Left hindlimb (tissue), 1 donor: ENCODE measurements at places on chromosomes 6 and 20.
A peak's percentile ranks its signal among the peaks of the same experiment; 100 is the strongest.

DNA sequence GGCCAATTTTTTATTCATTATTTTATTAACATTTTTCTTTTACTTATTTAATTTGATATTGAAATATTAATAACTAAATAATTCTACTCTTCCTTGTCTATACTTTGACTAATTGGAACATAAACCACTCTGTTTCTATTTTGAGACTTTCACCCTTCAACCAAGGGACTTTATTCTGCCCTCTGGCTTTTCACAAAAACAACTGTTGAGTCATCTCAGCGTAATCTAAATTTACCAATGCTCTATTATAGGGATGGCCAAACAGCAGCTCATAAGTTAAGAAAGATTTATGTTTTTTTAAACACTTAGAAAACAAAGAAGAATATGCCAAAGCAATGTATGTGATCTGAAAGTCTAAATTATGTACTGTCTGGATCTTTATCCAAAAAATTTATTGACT is 46.7 kb downstream of the DOP1A start:
- no peak for DNase-seq

DNA sequence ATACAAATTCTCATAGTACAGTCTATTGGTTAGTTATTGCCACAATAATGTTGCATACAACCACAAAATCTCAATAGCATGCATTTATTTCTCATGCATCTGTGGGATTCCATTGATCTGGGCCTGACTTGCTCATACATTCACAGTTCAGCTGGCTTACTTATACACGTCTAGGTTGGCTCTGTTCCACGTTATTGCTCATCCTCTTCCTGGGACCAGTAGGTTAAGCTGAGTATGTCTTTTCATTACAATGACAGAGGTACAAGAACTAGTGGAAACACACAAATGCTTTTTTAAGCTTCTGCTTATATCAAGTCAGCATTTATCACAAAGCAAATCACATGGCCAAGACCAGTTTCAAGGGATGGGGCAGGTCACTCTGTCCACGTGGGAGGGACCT is 485.3 kb upstream of the BTBD3 start:
- DNase-seq: no peak

DNA sequence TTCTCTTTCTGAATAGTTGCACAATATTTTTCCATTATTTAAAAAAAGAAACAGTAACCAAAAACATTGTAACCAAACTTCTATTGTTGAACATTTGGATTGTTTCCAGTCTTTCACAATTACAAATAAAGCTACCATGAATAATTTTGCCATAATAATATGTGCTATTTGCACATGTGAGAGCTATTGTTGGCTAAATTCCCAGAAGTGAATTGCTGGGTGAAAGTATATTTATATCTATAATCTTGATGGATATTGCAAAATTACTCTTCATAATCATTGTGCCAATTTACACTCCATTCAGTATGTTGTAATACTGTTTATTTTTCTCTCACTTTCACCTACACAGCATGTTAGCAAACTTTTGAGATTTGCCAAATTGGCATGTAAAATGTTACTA is 36.6 kb upstream of the SLC22A16 start:
- no peak for DNase-seq

- no peak for DNase-seq
Measured at GRCh38 chr20:38789503-38790199, 15.8 kb upstream of the PPP1R16B start.

DNA sequence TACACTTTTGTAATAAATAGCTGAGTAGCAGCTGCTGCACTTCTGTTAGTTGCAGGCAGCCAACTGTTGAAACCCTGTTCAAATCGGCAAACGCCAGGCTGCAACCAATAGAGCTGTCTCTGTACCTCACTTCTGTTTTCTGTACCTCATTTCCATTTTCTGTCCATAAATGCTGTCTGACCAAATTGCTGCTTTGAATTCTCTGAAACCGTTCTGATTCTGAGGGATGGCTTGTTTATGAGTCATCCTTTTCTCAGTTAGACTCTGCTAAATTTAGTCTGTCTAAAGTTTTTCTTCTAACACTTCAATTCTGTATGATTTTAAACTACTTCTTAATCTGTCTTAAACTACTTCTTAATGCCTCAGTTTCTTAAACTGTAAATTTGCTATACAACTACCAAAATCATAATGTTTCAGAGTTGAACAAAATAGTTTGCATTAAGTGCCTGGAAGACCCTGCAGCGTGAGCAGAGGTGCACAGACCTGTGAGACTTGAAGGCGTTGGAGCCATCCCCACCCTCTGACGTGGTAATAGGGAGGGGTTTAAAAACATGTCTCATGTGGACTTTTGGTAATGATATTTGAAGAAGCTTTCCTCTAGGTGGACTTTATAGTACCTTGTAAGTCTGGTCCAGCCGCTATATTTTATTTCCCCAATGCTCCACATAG is 9.6 kb downstream of the BTNL2 start:
- DNase-seq: no peak

GRCh38 chr6:166940643-166941068 is 15.7 kb downstream of the RNASET2 start:
- no peak for DNase-seq

DNA sequence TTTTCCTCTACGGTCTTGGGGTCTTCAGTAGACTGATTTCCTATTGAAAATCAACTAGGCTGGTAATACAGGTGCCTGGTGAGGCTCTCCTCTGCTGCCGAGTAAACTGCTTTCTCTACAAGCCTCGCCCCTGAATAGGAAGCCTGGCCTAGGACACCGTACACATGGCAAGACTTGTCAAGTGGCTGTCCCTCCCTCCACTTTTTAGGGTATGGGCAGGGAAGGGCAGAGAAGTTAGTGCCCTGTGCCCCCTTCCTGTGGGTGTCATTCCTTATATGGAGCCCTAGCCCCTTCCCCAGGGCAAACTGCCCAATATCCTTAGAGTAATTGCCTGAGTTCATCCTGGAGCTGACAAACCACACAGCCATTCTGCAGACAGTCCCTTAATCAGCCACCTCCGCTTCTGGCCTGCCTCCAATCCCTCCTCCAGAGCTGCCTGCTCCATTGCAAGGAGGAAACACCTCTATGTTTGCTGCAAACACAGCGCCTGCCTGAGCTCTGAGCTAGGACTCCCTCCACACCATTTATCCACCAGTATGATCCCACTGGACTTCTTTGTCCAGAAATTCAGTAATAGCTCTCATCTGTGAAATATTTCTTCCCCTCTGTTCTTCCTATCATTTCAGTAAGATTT is 93.1 kb downstream of the CHD6 start:
- DNase-seq: peak; percentile 47

- DNase-seq: no peak
Measured at GRCh38 chr20:10328897-10329255, 105.1 kb downstream of the MKKS start.

- no peak for DNase-seq
Measured at GRCh38 chr20:61307686-61308476, 55.8 kb downstream of the CDH4 start.

DNA sequence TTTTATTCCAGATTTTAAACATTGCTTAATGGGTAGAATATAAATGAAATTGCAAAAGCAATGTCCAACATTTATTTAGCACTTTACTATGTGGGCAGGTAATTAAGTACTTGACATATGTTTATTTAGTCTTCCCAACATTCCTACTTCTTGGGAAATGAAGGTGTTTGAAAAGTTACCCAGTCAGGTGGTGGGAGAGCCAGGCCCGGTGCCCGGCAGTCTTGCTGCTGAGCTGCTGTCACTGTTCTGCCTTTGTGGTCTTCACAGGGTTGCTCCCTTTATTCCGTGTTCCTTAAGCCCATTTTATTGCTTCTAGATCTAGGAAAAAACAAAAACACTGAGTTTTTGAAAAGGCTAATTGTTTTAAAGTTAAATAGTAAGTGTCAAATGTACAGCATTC is 42.6 kb upstream of the TULP4 start:
- no peak for DNase-seq

GRCh38 chr20:31473331-31474096 is 1.4 kb downstream of the DEFB124 start:
- no peak for DNase-seq

DNA sequence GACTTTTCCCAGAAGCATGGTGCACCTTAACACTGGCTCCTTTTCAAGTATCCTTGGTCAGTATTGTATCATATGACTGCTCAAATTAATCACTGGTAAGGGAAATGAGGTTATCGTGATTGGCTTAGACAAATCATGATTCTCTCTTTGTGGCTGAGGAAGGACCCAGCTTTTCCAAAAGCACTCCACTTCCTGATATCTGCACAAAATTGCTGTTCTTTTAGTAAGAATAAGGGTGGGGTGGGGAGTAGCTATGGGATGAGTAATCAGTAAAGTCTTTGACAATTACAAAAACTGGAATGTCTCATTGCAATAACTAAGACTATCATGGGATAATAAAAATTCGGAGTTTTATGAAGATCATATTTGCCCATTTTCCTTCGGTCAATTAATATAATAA is 9.0 kb upstream of the RIPPLY2 start:
- DNase-seq: no peak

GRCh38 chr6:111124406-111124805 is 37.1 kb downstream of the SLC16A10 start:
- no peak for DNase-seq

GRCh38 chr6:20565342-20565741 is 31.1 kb downstream of the CDKAL1 start:
- no peak for DNase-seq

DNA sequence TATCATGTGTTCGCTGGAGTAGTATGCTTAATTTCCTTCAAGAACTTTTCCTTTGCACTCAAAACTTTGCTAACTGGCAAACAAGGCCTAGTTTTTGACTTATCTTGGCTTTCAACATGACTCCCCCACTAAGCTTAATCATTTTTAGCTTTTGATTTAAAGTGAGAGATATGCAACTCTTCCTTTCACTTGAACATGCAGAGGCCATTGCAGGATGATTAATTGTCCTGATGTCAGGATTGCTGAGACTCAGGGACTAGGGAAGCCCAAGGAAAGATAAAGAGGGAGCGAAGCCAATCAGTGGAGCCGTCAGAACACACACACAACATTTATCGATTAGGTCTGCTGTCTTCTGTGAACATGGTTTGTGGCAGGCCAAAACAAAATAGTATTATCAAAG is 491.4 kb downstream of the CBLN4 start:
- DNase-seq: no peak

DNA sequence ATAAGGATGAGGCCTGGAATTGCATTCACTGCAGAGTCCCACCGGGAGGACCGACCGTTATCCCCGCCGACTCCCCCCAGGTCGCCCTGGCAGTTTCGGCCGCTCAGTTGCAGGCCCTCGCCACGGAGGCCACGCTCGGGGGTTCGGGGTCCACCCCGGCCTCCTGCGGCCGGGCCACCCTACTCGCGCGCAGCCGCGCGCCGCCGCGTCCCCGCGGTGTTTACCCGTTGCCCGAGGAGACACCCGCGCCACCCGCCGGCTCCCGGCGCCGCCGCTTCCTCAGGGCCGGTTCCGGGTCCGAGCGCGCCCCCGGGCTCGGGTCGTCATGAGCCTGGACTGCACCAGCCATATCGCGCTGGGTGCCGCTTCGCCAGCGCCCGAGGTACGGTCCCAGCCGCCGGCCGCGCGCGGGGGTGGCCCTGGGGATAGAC is at the start of gene CCDC170:
CCDC170 (plus strand) TSS at position 214 of the 431 bp plus-strand sequence; CDS start at position 326, 112 bp downstream.
- DNase-seq: peak; percentile 71

- no peak for DNase-seq
Measured at GRCh38 chr6:81747327-81747726, 5.2 kb downstream of the TENT5A start.

DNA sequence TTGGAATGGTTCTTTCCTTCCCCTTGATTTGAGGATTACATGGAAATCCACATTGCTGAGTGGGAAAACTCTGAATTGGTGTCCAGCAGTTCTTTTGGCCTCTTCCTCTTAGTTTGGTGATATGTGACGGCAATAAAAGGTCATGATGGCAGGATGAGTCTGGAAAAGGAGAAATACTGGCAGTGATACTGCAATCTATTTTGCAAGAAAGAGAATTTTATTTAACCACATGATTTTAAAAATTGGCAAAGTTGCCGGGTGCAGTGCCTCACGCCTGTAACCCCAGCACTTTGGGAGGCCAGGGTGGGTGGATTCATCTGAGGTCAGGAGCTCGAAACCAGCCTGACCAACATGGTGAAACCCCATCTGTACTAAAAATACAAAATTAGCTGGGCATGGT is 73.1 kb downstream of the ADTRP start:
- DNase-seq: no peak

GRCh38 chr6:167707686-167708500 is 118.8 kb upstream of the AFDN start:
- DNase-seq: no peak

GRCh38 chr6:25748049-25748448 is 6.5 kb upstream of the SLC17A4 start:
- no peak for DNase-seq

- DNase-seq: peak; percentile 17
Measured at GRCh38 chr20:23127506-23128279, 41.6 kb upstream of the CD93 start.

GRCh38 chr6:27892649-27893058 is 19.5 kb downstream of the OR2B2 start:
- no peak for DNase-seq

DNA sequence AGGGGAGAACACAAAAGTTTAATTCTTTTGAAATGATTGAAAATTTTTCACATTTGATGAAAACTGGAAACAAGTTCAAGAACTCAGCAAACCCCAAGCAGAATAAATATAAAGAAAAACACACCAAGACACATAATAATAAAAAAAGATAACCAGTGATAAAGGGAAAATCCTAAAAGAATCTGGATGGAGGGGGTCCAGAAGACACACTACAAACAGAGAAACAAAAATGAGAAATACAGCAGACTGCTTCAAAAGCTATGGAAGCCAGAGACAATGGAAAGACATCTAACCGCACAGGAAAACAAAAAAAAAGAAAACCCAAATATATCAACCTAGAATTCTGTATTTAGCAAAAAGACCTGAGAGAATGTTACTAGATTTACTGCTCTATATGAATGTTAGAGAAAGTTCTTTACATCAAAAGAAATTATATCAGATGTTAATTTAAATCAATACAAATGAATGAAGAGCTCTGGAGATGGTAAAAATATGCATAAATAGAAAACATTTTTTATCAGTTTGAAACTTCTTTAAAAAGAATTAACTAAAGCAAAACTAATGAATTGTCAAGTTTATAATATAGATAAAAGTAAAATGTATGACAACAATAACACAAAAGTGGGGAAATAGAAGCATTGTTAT is 310.7 kb upstream of the PREP start:
- no peak for DNase-seq

DNA sequence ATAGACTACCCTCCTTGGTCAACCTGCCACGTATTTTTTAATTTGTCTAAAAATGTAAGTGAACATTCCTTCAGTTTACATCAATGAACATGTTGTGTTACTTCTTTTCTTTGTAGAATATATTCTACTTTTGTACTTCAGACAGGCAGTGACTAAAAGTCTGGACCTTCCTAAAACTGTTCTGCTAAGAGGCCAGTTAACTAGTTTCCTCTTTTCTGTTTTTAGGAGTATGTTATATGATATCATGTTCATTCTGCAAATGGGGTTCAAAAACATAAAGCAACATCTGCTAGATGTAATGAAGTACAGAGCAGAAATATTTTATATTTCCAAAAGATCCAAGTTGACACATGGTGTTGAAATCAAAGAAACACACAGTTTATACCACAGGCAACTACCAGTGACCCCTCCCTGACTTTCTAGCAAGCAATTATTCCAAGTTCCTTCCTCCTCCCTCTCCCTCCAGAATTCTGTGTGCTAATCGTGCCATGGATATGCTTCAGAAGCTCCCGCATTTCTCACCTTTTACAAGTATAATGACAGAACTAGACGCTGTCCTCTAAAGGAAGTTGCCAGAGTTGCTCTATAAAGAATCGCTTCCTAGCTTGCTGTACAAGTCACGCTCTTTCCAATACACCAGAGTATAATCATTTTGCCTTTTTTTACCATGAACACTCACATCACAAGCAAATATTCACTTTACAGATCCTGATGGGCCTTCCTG is 64.7 kb downstream of the ARHGAP18 start:
- no peak for DNase-seq

GRCh38 chr6:68760485-68760884 is 125.4 kb downstream of the ADGRB3 start:
- DNase-seq: no peak
